Nucleus accumbens (tissue), 56 donors: ENCODE measurements at places on chromosomes 12 and 14.

- no peak for DNase-seq
Measured at GRCh38 chr12:98352218-98352811, 163.1 kb upstream of the TMPO start.

GRCh38 chr12:38875586-38876228 lies 29.7 kb downstream of the CPNE8 start:
- DNase-seq: no peak

DNA sequence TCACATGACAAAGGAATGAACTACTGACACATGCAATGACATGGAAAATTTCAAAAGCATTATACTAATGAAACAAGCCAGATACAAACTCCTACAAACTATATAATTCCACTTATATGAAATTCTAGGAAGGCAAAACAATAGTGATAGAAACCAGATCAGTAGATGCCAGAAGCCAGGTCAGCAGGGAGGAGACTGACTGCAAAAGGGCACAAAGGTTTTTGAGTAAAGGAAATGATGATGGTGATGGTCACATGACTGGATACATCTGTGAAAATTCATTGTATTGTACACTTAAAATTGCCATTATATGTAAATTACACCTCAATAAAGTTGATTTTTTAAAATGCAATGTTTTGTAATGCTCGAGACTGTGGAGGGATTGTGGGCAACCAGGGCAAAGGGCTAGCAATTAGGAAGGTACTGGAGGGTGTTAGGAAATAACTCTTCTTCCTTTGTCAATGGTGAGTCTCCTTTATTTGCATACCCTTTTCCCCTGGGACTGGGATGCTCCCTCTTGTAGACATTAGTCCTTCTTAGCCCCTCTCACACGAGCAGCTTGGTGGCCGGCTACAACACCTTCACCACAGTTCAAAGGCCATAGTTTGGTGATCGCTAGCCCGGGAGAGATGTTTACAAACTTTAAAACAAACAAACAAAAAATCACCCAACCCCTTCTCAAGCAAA lies 6.7 kb upstream of the PRPF40B start:
- DNase-seq: no peak

DNA sequence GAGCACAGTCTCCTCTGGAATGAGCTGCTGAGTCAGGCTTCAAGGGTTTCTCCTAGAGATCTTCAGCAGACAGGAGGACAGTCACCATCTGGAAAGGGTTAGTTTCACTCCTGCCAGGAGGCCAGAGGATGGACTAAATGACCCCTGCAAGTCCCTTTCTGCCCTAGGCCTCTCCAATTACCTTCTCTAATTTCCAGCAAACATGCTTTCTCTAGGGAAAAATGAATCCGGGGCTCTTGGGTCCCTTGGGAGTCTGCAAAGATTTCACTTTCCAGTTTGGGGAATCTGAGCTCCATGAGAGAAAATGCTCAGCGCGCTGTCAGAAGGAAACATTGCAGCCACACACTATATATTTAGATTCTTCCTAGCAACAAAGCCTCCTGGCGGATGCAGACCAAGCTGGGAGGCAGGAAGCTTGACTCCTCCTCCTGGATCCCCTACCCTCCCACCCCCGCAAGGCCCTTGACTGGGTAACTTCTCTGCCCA lies 184.4 kb upstream of the CCND2 start:
- DNase-seq: no peak

GRCh38 chr12:31491241-31491794 lies 99.6 kb downstream of the DENND5B start:
- DNase-seq: no peak

DNA sequence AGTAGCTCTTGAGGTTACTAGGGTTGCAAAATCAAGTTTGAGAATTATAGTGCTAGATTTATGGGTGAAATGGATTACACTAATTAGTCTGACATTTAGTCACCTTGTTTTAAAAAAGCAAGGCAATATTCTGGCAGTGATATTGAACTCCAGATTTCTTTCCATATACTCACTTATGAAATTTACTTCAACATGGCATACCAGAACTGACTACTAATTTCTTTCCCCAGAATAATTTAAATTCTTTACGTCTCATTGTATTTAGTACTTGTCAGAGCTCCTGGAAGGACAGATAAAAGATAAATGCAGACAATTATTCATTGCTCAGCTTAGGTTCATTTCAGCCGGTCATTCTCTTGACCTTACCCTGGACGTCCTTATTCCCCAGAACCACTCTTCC lies 24.3 kb downstream of the EMP1 start:
- DNase-seq: no peak

DNA sequence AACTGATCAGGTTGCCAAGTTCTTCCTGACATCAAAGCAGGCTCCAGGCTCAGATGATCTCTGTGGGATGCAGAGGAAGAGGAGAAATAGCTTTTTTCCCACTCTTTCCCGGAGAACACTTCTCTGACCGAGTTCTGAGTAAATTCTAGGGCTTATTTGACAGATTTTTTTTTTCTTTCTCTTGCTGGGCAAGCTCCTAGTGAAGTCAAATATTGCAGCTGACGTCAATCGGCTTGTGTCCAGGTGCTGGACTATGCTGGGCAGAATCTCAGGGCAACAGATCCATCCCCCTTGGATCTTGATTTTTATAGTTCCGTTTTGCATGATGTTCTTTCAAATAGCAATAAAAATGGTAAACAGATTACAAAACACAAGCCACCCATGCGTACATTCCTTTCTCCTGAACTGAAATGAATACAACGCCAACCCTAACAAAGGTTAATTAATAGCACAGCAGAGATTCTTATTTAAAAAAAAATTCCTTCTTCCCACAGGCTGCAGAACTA lies 182.2 kb downstream of the NOVA1 start:
- DNase-seq: no peak
